ENCODE measurements at places on chromosomes 2 and 18.

DNA sequence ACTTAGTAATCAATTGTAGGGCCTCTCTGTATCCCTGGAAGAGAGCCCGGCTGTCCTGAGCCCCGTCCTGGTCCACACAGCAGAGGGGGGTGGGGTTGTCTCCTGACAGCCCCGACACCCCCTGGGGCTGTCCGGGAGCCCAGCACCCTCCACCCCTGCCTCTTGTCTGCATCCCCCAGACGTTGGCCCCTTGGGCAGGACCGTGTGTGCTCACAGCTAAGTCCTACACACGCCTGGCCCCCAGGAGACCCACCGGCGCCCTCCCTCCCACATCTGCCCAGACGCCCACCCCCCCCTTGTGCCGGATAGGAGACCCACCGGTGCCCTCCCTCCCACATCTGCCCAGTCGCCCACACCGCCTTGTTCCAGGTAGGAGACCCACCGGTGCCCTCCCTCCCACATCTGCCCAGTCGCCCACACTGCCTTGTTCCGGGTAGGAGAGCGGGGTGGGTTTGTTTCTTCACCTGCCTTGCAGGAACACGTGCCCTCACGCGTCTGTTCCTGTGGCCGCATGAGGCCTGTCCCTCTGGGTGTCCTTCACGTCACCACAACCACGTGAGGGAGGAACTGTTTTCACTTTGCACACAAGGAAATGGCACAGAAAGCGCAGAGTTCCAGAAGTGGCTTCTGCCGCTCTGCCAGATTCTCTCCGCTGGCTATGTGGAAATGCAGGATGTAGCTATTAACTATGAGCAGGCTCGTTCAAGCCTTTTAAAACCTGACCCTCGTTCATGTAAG lies 61.1 kb upstream of the NFATC1 start:
- DNase-seq: no peak

GRCh38 chr2:174675615-174676014 lies 78.0 kb upstream of the WIPF1 start:
- no peak for DNase-seq

DNA sequence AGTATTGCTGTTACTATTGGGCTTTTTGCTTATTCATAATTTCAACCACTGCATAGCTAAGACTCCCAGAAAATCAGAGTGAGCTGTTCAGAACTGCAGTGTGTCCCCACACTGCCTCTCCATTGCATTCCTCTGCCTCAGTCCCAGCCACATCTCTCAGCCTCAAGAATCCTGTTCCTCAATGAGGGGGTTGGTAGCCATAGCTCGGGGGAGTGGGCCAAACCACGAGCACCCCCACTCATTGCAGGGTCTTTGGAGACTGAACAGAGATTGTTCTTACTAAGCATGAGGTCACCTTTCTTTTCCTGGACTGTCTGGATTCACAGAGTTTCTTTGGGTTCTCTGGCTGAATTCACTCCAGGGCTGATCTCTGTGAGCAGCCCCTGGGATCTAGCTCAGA lies 161.1 kb downstream of the GFPT1 start:
- DNase-seq: no peak

DNA sequence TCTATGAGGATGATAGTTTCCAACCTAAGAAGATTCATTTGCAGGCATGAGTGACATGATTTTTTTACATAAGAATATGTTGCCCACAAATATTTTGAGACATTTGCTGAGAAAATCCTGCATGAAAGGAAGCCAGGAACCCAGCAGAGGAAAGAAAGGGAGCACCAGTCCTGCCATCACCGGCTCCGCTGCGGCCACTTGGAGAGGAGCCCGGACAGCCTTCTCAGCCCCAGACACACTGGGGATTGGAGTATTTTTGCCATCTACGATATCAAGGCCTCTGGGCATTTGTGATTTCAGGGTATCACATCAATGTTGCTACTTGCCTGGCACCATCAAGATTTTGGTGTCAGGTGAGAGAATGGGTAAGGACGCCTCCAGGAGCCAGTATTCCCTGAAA lies 228.3 kb downstream of the PTGR3 start:
- DNase-seq: no peak

GRCh38 chr18:987325-988186 lies 82.9 kb downstream of the ADCYAP1 start:
- DNase-seq: no peak

- DNase-seq: no peak
Observed at GRCh38 chr18:28691496-28691840, 514.5 kb upstream of the CDH2 start.

DNA sequence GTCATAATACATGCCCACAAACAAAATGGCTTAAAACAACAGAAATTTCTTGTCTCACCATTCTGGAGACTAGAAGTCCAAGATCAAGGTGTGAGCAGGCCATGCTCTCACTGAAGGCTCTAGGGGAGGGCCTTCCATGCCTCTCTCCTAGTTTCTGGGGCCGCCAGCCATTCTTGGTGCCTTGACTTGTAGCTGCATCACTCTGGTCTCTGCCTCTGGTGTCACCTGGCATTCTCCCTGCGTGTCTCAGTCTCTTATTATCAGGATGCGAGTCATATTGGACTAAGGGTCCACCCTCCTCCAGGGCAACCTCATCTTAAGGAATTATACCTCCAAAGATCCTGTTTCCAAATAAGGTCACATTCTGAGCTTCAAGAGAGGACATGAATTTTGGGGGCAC lies 76.1 kb downstream of the KCNF1 start:
- no peak for DNase-seq

Measured in femur (tissue), 1 donor.